Germinal center (tissue), 1 donor: ENCODE measurements at places on chromosomes 2 and 18.

GRCh38 chr2:27271631-27272340, 3.4 kb upstream of the DNAJC5G start:
- no peak for DNase-seq

- DNase-seq, result no peak
Observed at GRCh38 chr2:120793682-120794403, 58.2 kb downstream of the GLI2 start.

- no peak for DNase-seq
Observed at GRCh38 chr2:39849064-39849463, 70.0 kb upstream of the THUMPD2 start.

- DNase-seq, result no peak
Observed at GRCh38 chr2:214497489-214497888, 86.6 kb downstream of the VWC2L start.

DNA sequence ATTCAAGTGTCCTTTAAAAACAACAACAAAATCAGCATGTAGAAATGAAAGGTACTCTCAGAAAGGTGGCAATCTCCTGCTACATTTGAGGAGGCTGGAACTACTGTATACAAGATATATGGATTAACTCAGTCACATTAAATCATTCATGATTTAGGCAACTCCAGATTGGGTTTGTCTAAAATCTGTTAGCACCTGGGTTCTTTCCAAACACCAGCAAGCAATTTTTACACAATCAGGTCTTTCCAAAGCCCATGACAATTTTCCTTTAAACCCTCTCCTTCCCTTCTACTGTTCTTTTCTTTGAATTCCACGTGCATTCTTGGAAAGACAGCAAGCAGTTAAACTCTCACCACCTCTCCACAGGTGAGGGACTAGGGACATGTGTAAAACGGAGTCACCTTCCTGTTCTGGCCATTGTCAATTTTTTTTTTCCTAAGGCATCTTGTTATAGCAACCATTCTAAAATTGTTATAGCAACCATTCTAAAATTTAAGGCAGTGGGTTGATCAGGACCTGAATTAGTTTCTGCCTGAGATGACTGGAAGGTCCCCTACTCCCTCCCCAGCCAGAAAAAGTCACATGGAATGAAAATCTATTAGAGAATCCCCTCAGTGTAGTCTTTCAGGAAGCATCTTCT, 113.9 kb downstream of the ANKRD44 start:
- no peak for DNase-seq

GRCh38 chr2:217912098-217913024, 90.4 kb downstream of the TNS1 start:
- DNase-seq, result no peak

- DNase-seq, result no peak
Observed at GRCh38 chr18:248053-248452, 19.8 kb downstream of the THOC1 start.

GRCh38 chr2:181176540-181176939, 196.1 kb downstream of the UBE2E3 start:
- DNase-seq, result no peak

- no peak for DNase-seq
Observed at GRCh38 chr2:231662811-231663457, 45.4 kb upstream of the PTMA start.

- DNase-seq, result no peak
Observed at GRCh38 chr18:36378205-36378604, 80.7 kb downstream of the FHOD3 start.

DNA sequence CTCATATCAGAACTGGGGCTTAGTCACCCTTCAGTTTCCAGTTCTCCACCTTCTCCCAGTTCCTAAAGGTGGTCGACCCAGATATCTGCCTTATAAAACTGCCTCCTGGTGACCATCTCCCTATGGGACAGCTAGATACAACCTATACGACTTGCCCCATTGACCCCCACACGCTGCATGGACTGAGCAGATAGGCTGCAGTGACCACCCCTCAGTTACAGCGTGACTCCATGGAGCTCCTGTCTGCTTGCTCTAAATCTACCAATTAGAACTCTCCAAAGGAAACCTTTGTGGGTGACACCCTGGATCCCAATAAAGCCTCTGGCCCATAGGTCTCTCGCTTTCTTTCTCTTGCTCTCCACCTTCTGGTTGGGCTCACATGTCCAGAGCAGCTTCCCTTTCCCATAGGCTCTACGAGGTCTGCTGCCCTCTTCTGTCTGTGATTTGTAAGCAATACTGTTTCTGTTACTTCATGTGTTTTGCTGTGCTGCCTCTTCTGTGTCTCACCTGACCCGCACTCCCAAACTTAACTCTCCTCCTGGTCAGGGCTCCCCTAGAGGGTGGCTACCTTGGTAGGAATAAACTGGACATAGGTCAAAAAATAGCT, 971.3 kb upstream of the FAM98A start:
- no peak for DNase-seq

DNA sequence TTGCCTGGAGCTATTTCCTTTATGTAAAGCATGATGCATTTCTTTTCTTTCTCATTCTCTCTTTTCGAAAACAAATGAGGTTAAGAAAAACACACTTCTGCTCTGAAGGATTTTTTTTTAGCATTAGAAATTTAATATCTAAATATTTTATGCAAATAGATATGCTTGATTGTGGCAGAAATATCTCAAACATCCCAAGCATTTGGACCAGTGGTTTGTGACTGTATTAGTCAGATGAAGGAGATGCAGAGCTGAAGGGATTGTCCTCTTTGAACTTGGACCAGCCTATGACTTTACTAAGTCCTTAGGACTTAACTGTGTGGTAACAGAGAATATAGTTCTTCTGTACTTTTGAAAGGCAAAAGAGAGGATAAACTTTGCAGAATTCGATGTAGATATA, 335.9 kb upstream of the NT5C1B start:
- no peak for DNase-seq

- peak; percentile 14 for DNase-seq
Observed at GRCh38 chr2:197804758-197805714, 643 bp downstream of the PLCL1 start.

DNA sequence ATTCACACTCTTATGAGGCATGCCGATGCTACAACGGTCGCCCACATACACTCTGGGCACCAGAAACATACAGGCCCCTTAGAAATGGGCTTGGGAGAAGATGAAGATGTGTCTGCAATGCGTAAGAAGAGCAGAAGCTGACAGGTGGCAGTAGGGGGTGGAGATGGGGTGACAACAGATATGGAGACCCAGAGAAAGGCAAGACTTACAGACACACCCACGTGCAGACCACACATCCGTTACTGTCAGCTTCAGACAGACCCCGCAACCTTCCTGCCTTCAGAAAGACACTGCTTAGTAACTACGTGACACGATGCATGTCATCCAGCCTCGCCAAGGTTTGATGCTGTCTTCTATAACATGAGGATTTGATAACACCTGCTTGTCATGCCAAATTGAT, 89.5 kb downstream of the ZFP36L2 start:
- DNase-seq, result no peak

GRCh38 chr2:176985871-176986270, 226.7 kb upstream of the HNRNPA3 start:
- DNase-seq, result no peak

- no peak for DNase-seq
Observed at GRCh38 chr2:241135737-241136136, 13.5 kb downstream of the PASK start.

- DNase-seq, result no peak
Observed at GRCh38 chr2:55301277-55301676, 32.2 kb upstream of the MTIF2 start.

- DNase-seq, result no peak
Observed at GRCh38 chr2:113216891-113217454, 43.2 kb downstream of the PSD4 start.

GRCh38 chr2:165280356-165280755, 41.1 kb downstream of the SCN2A start:
- DNase-seq, result no peak

GRCh38 chr2:55062754-55063153, 12.5 kb upstream of the RTN4 start:
- no peak for DNase-seq

DNA sequence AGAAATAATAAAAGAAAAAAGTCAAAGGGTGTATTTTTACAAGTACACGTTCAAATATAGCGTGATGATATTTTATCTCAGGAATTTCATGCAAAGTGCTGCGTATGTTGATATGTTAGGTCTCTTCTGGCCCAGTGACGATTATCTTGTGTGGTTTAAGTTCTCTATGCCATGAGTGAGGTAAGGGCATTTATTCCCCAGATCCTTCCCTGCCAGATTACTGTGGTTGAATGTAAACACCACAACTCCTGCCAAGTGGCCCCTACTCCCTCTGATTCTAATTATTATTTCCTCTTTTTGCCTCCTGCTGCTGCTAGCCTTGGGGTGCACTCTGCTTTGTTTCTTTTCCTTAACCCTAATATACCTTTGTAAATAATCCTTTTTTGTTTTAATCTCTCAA, 12.2 kb downstream of the SCN2A start:
- no peak for DNase-seq

DNA sequence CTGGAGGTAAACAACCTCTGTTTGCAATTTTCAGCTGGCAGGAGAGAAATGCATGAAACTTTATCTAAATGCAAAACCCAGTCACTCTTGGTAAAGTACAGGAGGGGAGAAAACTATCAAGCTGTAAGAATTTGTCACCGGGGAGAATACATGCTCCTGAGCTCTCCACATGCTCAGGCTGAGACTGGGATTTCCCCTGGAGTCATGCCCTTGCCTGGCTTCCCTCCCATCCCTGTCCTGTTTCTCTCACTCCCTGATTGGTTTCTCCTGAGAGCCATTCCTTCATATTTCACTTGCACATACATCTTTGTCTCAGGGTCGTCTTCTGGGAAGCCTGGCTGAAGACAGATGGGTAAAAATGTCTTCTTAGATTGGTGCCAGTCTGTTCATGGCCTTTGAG, 52.9 kb upstream of the SPATS2L start:
- DNase-seq, result no peak

- no peak for DNase-seq
Observed at GRCh38 chr2:160876765-160877164, 283.5 kb upstream of the TANK start.

DNA sequence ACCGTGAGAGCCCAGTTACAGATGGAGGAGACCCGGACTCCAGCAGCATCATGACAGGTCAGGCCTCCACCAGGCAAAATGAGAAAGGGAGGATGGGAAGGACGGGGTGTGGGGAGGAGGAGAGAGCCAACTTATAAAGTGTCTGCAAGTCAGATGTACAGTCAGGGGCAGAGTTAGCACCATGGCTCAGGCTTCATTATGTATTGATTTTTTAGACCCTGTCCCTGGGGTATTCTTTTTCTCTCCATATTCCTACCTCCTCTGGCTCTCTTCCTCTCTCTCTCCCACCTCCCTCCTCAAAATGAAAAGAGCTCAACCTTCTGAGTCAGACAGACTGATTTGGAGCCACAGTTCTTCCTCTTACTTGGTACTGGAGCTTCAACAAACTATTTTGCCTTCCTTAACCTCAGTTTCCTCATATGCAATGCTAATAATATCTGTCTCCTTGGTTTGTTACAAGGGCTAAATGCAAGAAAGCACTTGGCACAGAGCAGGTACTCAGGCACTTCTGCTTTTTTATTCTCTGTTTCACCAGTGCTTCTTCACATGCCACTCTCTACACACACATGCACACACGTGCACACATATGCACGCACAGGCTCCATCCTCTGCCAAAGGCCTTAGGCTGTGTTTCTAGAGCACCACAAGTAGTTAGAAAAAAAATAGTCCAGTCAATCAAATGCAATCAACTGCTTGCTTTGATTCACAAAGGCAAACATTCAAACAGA, 92.3 kb upstream of the PKDCC start:
- DNase-seq, result no peak

DNA sequence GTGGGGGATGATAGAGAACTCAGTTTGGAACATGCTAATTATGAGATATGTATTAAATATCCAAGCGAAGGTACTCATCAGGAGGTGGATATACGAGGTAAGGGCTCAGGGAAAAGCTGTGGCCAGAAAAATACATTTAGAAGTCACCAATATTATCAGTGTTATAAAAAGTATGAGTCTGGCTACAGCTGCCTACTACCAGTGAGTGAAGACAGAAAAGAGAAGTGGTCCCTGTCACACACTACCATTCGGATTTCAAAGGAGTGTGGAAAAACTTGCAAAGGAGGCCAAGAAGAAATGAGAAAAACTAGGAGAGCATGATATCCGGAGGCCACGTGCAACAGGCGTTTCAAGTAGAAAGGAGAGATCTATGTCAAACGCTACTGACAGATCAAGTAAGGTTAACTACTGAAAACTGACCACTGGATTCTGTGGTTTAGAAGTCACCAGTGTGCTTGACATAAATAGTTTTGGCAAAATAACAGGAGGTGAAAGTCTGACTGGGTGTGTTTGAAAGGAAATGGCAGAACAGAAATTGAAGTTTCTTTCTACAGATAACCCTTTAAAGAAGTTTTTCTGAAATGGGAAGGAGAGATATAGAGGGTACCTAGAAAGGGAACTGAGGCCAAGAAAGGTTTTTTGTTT, 118.7 kb upstream of the DNMT3A start:
- DNase-seq, result no peak

GRCh38 chr18:12281861-12282260, 26.2 kb upstream of the TUBB6 start:
- DNase-seq, result no peak

GRCh38 chr2:18750672-18751554, 161.5 kb upstream of the NT5C1B start:
- DNase-seq, result no peak

DNA sequence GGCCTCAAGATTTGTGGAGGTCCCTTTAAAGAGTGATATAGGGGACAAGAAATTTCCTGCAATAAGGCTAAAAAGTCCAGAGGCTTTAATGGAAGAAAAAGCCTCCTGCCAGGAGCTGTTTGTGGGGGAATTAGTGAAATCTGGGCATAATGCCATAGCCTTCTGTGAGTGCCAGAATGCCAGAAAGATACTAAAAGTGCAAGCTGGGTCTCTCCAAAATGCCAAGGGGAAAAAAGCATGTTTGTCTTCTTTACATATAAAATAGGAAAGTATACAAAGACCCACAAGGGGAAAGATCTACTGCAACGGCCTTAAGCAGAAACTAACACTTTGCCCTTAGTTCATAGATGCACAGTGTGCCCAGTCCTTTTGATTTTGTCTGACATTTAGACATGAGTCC, 647.7 kb upstream of the ZNF804A start:
- no peak for DNase-seq

DNA sequence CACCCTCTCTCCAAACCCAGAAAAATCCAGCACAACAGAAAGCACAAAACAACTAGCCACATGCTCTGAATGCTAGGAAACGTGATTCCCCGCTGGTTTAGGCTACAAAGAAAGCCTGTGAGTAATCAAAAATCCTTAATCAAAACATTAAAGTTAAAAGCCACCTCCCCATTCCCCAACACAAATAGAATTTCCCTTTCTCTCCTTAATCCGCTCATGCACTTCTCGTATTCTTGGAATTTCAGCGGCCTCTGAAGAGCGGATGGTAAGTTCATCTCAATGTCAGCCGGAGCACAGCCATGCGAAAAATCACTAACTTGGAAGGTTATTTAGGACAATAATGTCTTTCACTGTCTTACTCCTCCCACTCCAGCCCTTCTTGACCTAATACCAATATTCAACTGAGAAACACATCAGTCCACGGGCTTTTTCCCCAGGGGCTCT, 126.7 kb downstream of the OSBPL1A start:
- DNase-seq, result no peak

GRCh38 chr2:119469661-119470297, 38.1 kb downstream of the TMEM37 start:
- no peak for DNase-seq
